MM.1S (cell line): ENCODE measurements at places on chromosomes 13 and 19.
A peak's percentile ranks its signal among the peaks of the same experiment; 100 is the strongest.

GRCh38 chr19:28051047-28051446, 1161.9 kb downstream of the UQCRFS1 start:
- DNase-seq: no peak

DNA sequence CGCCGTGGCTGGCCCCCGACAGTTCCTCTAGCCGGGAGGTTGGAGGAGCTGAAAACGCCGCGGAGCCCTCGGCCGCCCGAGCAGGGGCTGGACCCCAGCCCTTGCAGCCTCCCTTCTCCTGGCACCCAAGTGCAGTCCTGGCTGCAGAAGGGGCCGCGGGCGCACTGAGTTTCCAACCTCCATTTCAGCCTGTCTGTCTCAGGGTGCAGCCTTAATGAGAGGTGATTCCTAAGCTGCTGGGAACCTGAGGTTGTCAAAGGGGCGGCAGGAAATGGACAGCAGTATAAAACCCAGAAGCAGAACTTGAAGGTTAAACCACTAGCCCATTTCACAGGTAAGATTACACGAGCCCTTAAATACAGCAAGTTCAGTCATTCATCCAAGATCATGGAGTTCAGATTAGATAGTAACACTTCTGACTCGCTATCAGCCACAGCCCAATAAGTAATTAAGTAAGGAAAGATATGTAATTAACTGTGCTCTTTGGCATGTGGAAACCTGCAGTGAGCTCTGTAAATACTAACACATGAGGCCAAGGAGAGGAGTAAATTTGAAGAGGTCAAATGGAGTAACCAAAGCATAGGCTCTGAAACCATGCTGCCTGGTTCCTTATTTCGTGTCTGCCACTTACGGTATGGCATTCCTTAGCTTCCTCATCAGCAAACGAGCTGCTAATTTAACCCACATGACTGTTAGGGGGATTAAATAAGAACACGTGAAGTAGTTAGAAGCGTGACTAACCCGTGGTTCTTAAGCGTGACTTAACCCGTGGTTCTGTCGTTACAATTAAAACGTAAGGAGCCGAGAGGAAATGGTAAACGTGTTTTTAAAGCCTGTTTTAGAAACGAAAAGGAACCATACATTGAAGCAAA, 686 bp downstream of the SETDB2 start:
- peak; percentile 42 for DNase-seq

DNA sequence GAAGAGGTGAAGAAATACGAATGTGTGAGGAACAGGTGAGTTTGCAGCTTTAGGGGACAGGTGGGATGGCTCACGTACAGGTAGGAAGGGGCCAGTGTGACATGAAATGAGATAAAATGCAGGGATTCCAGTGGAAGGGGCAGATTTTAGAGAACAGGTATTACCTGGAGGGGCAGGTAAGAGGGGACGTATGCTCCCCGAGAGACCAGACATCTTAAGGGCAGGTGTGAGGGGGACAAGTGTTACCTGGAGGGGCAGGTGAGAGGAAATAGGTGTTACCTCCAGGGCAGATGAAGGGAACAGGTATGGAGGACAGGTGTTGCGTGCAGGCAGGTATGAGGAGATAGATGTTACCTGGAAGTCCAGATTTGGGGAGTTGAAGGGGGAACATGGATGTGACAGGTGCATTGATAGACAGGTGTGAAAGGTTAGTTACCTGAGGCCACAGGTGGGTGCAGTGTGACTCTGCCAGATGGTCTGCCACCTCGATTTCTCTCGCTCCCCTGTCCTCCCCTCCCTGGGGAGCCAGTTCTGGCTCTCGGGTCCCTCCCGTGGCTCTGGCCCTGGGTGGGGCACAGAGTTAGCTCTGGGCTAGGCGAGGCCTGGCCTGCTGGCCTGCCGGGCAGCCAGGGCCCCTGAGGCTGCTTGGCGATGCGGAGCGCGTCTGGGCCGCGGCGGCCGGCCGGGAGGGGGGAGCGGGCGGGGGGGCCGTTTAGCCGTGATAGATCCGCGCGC, 2.1 kb downstream of the ERFL start:
- DNase-seq: no peak

- no peak for DNase-seq
These were observed 51.1 kb upstream of the CYP4F8 start for GRCh38 chr19:15563931-15564330.

DNA sequence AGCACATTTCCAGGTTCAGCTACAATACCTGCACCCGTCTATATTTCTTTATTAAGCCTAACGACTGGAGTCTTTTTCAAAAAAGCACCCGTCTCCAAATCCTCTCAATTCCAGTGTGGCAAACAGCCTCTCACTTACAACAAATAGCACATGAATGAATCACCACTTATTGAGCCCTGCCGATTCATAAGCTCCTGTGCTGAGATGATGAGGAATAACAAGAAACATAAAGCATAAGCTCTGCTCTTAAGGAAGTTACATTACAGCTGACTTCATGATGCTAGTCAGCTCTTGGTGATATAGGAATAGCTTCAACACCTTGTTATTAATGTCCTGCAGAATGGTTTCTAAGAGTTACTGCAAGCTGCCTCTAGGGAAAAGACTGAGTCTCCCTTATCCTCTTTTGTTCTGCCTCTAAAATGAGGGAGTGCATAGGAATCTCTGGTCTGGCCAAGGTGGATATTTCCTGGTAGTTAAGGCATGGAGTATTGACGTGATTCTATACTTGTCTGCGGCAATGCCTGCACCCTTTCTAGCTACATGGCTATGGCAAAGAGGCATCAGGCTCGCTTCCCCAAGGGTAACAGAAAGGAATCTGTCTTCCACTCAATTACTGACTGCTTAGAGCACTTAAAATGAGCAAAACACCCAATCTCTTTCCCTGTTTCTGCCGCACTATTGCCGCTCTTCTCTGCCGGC, 195.7 kb downstream of the KLF12 start:
- DNase-seq: no peak

DNA sequence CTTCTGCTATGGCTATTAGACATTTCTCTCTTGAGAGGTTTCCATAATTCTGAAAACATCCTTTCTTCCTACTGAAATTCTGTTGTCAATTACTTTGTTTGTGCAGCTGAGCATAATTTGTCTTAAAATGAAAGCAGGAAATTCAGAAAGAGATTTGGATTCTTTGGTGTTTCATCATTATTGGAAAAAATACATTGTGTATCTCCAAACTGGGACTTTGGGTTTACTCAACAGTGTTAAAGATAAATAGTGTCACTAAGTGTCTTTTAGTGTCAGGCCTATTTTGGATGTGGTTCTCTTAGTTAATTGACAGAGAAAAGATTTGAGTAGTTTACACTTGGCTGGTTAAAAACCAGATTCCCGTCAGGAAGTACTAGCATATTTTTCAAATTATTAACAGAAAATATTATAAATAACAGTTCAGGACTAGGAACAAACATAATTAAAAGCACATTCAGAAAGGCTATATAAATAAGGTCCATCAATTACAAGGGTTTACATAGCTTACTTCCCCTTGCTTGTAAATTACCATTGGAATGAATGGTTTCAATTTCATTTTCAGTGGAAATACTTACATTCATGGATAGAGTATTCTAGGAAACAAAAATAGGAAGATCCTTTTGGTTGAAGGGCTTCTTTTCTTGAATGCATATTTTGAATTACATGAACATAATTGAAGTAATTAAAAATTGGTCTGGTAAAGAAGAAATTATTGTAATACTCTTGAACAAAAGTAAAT, 483.1 kb downstream of the GPC6 start:
- no peak for DNase-seq

DNA sequence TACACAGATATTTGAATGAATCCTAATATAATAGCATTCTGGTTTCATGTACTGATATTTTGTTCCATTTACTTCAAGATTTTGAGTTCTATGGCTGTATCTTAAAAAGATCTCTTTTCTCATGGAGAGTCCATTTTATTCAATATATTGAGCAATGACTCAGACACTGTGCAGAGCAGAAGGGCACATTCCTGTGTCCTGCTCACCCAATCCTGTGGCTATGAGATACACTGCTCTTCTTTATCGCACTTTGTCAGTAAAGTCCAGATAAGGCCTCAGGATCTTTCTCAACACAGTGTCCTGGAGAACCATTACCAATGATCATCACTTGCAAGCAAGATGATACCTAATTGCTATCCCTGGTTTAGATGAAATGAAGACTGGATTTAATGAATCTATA, 155.0 kb downstream of the CYSLTR2 start:
- no peak for DNase-seq

DNA sequence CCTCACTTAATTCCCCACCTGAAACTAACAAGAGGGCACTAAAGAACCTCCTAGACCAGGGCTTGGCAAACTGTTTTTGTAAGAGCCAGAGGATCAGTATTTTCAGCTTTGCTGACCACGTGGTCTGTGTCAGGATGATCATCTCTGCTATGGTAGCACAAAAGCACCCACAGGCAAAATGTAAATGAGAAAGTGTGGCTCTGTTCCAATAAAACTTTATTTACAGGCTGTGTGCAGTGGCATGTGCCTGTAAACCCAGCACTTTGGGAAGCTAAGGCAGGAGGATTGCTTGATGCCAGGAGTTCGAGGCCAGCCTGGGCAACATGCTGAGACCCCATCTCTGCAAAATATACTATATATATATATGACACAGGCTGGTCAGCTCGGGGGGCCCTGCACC, 31.2 kb downstream of the DNMT1 start:
- DNase-seq: no peak

DNA sequence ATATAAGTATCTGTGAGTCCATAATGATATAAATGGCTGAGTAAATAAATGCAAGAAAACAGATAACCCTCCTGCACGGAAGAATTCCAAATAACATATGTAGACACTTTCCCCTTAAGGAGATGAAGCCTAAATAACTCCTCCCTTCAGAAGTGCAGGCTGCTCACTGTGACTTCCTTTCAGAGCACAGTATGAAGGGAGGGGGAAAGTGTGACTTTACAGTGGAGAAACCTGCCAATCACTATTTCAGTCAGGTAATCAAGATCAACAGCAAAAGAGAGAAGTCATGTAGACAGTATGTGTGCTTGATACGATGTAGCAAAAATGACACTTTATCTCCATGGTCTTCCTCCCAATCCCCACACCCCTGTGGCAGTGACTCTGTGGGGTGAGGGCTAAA, 7.1 kb downstream of the GGACT start:
- DNase-seq: no peak

GRCh38 chr13:88031980-88032559, 360.9 kb downstream of the SLITRK5 start:
- no peak for DNase-seq

DNA sequence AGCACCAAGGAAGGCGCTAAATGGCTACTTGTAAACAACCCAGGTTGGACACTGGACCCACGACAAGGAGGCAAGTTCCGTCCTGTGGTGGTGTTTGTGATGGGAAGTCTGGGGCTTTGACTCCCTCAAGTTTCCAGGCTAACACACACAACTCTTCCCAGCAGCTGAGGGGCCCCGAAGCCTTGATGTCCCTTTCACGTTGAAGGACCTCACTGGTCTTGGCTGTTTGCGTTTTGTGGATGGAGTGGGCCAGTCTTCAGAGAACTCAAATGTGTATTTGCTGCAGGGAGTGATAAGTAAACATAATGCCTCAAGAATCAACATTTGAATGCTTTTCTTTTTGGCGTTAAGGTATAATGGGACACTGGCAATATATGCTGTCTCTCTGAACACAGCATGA, 199.2 kb downstream of the TM9SF2 start:
- no peak for DNase-seq

- peak; percentile 99 for DNase-seq
These were observed at the start of gene TPP2 for GRCh38 chr13:102596147-102597028. TPP2 (plus strand) TSS chr13:102596986; CDS start chr13:102597039, 53 bp downstream.

- no peak for DNase-seq
These were observed 9.8 kb downstream of the ZGLP1 start for GRCh38 chr19:10299545-10300458.

- no peak for DNase-seq
These were observed 33.5 kb upstream of the SIN3B start for GRCh38 chr19:16795731-16796130.

DNA sequence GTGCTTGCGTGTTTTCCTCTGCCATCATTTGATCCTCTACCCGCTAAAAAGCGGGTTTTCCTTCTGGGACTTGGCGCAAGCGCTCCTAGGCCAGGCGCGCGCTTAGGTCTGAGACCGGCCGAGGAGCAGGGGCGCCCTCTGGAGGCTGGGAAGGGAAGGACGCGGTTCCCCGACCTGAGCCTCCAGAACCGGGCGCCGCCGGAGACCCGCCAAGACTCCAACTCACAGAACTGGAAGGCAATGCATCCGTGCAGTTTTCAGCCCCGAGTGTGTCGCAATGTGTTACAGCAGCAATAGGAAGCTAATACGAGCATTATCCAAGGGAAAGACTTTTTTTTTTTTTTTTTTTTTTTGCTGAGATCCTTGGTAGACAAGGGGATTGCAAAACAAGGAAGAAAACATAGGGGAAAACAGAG, 190.9 kb downstream of the COL4A1 start:
- no peak for DNase-seq

- DNase-seq: no peak
These were observed 24.2 kb downstream of the GADD45B start for GRCh38 chr19:2500156-2500555.

DNA sequence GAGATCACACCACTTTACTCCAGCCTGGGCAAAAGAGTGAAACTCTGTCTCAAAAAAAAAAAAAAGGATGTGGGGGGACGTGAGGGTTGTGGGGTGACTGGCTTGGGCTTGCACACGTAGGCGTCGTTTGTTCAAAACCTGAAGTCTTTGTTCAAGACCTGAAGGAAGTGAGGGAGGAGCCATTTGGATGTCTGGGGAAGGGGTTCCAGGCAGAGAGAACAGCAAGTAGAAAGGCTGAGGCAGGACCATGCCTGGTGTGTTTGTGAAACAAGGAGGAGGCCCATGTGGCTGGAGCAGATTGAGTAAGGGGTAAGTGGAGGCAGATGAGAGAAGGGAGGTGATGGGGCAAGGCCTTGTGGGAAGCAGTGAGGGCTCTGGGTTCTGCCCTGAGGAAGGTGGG, 27.8 kb downstream of the PIN1 start:
- no peak for DNase-seq

DNA sequence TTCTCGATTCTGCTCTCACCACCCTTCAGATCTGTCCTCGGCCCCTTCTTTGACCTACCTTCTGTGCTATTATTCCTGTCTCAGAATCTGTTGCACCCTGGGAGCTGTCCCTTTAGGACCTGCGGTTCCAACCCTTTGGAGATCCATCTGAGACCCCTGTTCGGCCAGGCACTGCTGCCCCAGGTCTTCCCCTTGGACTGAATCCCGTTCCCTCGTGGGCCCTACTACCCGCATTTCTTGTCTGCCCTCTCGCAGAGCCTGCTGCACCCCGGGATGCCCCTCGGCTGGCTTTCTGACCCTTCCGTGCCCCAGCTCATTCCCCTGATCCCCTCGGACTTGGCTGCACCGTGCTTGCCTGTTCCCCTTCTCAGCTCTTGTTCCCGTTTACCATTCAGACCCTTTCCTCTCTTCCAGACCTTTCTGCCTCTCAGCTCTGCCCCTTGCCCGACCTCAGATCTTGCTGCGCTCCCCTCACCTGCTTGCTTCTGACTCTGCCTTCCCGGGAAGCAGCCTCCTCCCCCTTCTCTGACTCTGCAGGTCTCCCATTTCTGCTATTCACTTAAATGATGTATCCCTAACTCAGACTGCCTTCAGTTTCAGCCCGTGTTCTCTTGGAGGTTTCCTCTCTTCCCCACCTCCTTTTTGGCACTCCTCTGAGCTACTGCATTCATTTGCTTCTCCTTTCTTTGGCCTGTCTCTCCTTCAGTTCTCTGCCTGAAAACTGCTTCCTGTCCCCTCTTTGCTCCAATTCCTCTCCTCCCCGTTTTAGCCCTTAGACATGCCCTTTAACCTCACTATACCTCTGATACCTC, 1.1 kb downstream of the ARHGAP35 start:
- DNase-seq: no peak

GRCh38 chr19:15015946-15016542, 33.2 kb upstream of the CASP14 start:
- no peak for DNase-seq
